ENCODE measurements at places on chromosomes 3 and 15.

DNA sequence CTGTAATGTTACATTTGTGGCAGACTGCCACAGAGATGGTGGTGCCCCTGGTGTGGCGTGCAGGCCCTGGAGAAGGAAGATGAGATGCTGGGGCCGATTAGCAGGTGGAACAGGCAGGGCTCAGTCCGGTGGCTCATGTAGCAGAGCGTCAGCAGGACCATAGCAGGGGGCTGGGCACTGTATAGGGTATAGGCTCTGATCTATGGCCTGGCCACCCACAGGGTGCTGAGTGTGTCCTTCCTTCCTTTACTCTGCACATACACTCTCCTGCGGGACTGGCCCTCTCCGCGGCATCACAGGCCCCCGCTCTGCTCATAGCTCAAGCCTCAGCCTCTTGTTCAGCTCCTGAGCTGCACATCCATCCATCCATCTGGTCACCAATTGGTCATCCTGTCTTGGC is 143.6 kb downstream of the OPA1 start:
- DNase-seq: no peak

DNA sequence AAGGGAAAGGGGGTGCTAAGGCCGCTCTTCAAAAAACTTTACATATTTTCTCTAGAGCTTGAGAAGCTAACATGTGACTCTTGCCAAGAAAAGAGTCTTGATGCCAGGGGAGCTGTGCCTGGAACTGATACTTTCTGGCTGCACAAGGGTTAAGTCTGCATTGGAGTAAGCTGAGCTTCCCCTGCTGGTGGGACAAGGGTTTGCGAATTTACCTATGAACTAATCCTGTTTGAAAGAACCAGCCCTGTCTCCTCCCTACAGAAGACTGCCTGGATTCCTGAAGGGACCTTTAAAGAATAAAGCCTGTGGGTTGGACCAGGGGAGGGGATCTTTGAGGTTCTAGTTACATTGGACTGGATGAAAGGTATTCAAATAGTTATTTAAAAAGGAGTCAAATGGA is 58.3 kb upstream of the EPHA3 start:
- no peak for DNase-seq

- no peak for DNase-seq
Measured at GRCh38 chr3:106030627-106030963, 161.8 kb upstream of the CBLB start.

- DNase-seq: no peak
Measured at GRCh38 chr3:195240171-195240701, 30.7 kb downstream of the XXYLT1 start.

DNA sequence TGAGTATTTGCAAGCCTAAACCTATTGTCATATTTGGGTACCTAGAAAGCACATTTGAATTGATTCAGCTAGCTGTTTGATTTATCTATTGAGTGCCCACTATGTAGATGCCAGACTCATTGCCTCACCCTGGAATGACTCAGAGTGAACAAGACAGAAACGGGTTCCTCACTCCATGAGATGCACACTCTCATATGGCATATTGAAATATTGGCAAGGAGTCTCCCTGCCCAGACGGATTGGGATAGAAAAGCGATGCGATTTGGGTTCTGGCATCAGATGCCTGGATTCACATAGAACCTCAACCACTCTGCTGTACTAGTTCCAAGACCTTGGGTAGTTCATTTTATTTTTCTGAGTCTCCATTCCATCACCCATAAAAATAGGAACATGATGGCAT is 22.5 kb downstream of the LRRN1 start:
- no peak for DNase-seq

DNA sequence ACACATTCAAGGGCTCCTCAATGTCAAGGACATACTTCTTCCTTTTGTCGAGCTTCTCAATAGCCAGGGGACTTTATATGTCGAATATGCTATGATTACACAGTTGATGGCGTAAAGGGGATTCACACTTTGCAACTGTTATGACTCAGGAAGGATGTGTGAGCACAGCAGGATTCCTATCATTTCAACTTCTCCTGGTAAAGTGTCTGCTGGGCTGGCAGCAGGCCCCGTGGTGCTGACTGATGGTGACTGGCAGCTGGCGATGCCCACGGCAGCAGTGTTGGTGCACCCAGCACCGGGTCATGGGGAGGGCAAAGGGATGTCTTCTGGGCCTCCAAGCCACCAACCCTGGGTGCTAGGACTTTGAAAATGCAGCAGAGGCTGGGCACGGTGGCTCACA is 44.8 kb upstream of the GNB5 start:
- DNase-seq: peak; percentile 58

DNA sequence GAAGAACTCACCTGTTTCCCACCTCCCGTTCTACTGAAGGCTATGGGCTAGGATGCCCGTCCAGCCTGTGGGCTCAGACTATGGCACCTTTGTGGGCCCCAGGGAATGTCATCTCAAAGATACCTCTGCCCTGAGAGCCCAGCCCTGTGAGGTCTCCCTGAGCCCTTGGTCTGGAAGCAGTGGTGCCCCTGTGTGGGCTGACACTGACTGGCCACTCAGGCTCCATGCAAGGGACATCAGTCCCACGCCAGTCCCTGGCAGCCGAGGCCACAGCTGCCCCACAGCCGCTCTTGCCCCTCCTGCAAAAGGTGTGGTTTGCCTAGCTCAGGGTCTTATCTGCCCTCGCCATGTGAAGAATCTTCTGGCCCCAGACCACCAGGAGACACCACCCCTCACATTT is 106.9 kb downstream of the KLF13 start:
- DNase-seq: no peak

GRCh38 chr3:134597390-134597970 is 53.3 kb downstream of the KY start:
- DNase-seq: no peak

DNA sequence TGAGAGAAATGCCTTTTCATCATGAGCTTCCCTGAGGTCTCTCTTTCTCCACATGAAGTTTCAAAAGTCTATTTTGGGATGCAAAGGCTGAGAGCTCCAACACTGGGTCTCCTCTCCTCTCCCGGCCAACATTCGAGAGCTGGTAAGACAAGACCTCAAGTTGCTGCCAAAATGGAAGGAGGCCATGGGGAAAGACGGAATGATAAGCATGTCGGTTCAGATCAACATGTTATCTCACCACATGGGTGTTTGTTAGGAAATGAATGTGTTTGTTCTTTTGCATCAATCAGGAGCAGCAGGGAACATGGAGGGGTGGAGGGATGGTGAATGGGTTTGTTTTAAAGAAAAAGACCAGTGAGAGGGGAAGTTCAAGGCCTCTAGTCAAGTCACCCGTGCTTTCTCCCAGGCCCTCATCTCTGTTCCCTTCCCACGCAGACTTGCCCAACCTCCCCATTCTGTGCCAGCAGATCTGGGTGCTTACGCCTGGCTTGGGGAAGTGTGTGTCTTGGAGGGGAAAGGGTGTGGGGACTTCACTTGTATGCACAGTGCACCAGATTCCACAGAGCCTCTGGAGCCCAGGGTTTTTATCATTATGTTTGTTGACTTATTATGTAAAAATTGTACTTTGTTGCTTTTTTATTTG is 23.5 kb upstream of the ATP10A start:
- no peak for DNase-seq

- no peak for DNase-seq
Measured at GRCh38 chr15:100783291-100783690, 96.3 kb upstream of the ALDH1A3 start.

Data from B cell (primary cell).